ENCODE measurements at places on chromosomes 5 and 9. TPM values are rescaled to one million over a fixed set of nuclear protein-coding genes. Genes with fewer than 3 reads are reported as not detected.

GRCh38 chr5:116521173-116521872, 53.3 kb downstream of the SEMA6A start:
- H3K4me1 ChIP-seq = peaks cover 62% of the 10 kb centered on the region
- DNase-seq = no peak
- no peak overlapping the region for H3K4me3 ChIP-seq
- H3K27ac ChIP-seq = no peak overlapping the region
- no peaks in the 10 kb centered on the region for H3K36me3 ChIP-seq

DNA sequence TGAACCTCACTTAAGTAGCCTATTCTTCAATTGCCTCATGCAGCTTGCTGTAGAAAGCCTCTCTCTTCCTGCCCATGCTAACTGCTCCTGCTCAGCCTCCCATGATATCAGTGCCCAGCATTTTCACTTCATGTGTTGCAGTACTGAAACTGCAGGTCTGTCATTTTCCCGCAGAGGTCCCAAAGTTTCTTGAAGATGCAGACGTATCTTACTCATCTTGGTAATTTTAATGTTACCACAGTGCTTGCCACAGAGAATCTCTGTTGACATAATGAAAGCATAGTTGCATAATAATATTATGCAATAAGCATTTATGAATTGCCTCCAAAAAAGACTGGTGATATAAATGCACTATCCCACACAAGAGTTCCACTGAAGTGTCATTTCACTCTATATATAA, 561.1 kb upstream of the DAP start:
- H3K4me1 ChIP-seq = no peaks in the 10 kb centered on the region
- H3K27me3 ChIP-seq = no peaks in the 10 kb centered on the region
- H3K27ac ChIP-seq = no peak overlapping the region
- no peak overlapping the region for H3K4me3 ChIP-seq

DNA sequence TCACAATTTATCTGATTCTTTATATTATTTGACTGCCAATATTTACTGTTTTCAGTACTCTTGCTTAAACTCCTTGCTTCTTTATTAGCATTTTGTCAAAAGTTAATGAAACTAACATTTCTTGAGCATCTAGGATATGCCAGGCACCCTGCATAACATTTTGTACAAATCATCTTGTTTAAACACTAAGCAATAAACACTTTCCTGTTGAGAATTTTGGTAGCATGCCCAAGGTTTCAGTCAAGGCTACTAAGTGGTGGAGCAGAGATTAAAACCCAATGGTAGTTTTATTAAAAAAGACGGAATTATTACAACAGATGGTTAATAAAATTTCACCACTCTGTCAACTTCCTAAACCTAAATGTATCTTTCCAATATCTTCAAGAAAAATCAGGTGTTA, 43.2 kb downstream of the SKIC3 start:
- H3K27me3 ChIP-seq = no peaks in the 10 kb centered on the region
- no peak overlapping the region for H3K27ac ChIP-seq

Gene BARHL1
- total RNA-seq = not detected

Measured in sigmoid colon (tissue), 7 donors.